Caco-2 (cell line): ENCODE measurements at places on chromosomes 7 and 10. TPM values are rescaled to one million over a fixed set of nuclear protein-coding genes. Genes with fewer than 3 reads are reported as not detected.

DNA sequence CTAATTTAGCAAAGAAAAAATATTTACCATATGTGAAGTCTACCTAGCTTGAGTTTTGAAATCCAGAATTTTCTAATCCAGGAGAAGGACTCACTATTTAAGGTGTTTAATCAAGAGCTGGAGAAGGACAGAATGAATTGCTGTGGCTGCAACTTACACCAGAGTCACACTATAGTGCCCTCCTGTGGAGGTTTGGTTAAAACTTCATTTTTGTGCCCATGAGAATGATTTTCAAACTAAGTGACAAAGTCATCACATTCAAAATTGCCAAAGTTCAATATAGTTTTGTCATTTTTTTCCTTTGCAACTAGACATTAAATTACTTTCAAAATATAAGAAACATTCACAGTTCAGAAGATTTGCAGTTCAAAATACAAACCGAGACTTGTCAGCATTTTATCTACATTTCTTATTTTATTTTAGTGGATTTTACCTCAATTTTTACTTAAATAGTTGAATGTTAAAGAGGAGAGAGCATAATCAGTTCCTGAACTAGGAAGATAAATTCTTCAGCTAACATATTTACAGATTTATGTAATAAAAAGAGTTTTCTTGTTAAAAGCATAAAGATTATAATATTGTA lies 70.7 kb downstream of the CABCOCO1 start:
- no peak overlapping the region for H3K27ac ChIP-seq
- H3K4me1 ChIP-seq = no peaks in the 10 kb centered on the region
- H3K4me3 ChIP-seq = no peak overlapping the region

DNA sequence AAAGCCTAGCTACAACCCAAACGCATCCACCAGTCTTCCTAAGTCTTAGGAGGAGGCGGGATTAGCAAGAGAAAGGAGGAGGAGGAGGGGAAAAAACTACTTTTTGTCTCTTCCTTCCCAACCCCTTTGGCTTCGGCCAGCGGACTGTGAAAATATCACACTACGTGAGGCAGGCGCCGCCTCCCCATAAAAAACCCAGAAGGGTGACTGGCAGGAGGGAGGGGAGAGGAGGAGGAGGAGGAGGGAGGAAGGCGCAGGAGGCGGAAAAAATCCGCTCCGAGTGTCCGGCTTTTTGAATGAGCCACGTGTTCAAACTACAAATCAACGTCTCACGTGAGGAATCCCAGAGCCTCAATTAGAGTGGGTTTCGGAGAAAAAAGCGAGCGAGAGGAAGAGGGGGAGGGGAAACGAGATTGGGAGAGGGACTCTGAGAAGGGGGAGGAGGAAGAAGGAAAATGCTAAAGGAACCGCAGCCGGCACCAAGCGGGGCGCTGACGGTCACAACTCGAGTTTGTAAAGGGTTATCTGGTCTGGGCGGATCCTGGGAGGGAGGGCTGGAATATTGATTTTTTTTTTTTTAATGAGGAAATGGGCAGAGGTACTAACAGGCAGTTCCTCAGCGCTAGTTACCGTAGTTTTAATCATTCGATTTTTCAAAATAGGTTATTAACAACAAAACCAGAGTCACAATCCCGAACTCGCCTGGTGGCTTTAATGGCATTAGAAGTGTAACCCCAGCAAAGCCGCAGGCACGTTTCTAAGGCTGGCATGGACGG lies at the start of gene IGF2BP3:
IGF2BP3 (minus strand) TSS at position 162 of the 776 bp plus-strand sequence. CDS start 381 bp downstream, outside the sequence.
- peak; percentile 97 for DNase-seq
- H3K36me3 ChIP-seq = no peaks in the 10 kb centered on the region
- no peaks in the 10 kb centered on the region for H3K27me3 ChIP-seq
- peak within 1 kb of the TSS; percentile 84 for H3K4me3 ChIP-seq
- peak within 1 kb of the TSS; percentile 93 for H3K27ac ChIP-seq

DNA sequence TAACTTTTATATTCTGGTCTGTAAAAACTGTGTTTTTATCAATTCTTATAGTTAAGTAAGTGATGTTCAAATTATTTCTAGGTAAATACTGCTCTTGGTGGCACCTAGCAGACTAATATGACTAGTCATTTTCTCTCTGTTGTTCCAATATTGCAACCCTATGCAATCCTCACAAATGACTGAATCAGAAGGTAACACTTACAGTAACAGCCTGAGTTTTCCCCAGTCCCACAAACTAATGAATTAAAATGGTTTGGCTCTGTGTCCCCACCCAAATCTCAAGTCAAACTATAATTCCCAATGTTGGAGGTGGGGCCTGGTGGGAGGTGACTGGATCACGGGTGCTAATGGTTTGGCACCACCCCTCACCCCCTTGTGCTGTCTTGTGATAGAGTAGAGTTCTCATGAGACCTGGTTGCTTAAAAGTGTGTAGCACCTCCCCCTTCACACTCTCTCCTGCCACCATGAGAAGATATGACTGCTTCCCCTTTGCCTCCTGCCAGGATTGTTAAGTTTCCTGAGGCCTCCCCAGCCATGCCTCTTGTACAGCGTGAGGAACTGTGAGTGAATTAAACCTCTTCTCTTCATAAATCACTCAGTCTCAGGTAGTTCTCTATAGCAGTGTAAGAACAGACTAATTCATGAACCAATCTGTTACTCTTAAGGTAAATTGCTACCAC lies 43.5 kb downstream of the MTPN start:
- DNase-seq = no peak
- peak overlapping the region; percentile 76 for H3K27ac ChIP-seq
- no peaks in the 10 kb centered on the region for H3K36me3 ChIP-seq
- H3K4me1 ChIP-seq = peaks cover 70% of the 10 kb centered on the region
- no peak overlapping the region for H3K4me3 ChIP-seq
- no peaks in the 10 kb centered on the region for H3K27me3 ChIP-seq

DNA sequence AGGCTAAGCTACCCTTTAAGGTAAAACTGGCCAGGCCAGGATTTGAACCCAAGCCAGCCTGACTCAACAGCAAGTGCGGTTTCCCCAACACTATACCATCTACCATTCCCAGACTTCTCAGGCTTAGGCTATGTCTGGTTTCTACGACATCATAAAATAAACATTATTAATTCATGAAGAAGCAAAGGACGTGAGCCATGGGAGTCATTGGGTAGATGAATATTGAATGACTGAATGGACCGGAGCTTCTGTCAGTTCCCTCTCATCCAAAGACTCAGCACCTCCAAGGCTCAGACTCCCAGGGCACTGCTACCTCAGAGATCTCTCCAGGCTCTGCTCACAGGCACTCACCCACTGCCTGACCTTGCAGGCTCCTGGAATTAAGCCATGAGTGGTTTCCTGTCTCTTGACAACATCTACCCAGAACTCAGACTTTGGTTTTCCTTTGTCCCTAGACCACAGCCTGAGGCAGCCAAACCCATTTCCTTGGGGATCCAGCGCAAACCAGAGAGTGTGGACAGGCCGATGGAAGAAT lies 64.6 kb upstream of the STEAP1B start:
- H3K27ac ChIP-seq = peak overlapping the region; percentile 51
- DNase-seq = no peak
- H3K4me1 ChIP-seq = peaks cover 53% of the 10 kb centered on the region
- H3K27me3 ChIP-seq = no peaks in the 10 kb centered on the region

Gene MNX1
- total RNA-seq = 34.0 and 36.5 TPM in 2 replicates
